ENCODE measurements at places on chromosomes 11 and 22.

GRCh38 chr11:112178428-112178827, 3.1 kb downstream of the BCO2 start:
- no peak for DNase-seq

DNA sequence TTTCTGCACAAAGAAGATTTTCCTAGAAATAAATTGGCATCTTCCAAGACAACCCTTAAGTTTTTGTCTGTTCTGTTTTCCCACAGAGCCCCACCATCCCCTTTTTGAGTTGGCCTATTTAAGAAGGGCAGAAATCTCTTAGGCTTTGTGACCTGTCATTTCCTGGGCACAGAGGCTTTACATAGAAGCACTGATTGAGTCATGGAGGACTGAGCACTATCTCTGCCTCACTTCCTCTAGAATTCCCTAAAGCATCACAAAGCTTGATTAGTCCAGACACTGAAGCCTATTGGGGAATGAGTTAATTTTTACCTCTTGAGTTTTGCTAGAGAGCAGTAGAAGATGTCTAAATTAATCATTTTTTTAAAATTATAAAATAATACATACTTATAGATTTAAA, 25.4 kb downstream of the TRIM44 start:
- no peak for DNase-seq

DNA sequence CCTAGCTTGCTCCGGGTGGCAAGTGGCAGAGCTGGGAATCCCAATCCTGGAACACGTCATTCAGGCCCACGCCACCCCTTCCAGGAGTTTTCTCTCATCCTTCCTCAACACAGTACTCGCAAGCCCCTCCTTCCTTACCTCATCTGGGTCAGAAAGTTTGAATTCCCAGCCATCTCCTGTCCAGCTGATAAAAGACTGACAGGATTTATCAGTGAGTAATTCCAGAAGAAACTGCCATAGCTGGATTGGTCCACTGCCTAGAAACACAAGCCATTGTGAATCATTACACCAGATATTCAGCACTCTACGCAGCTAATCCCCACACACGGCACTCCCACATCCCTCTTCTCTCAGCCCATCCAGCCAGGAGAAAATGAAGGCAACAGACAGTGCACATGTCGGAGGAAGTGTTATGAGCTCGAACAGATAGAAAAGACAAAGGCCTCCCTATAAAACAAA, 124.0 kb downstream of the ETS1 start:
- DNase-seq: no peak

- DNase-seq: no peak
Measured at GRCh38 chr22:48702573-48703264, 1125.0 kb downstream of the BRD1 start.

GRCh38 chr22:44639891-44640617, 62.0 kb upstream of the PRR5 start:
- DNase-seq: no peak

- no peak for DNase-seq
Measured at GRCh38 chr11:62552485-62553079, 6.0 kb upstream of the AHNAK start.

DNA sequence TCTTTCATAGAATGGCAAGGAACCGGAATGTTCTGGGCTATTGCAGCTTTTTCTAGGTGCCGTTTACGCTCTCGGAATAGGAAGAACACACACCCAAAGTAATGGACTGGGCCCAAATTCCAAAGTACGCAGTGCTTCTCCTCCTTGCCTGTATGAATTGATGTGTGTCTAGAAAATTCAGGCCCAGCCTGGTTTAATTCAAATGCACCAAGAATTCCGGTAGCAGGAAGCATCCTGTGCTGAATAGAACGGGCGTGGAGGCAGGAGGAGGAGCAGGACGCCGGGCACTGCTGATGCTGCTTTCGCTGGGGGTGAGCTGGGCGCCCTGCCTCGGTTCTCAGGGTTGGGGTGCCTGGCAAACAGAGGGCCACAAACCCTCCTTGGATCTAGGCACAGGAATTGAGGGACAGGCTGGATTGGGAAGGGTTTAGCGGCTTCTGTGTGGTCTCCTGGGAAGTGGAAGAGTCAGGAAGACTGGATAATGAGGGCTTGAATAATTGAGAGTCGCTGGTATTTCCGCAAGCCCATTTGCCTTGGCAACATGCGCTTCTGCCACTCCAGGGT, 2.0 kb downstream of the PARVB start:
- no peak for DNase-seq

GRCh38 chr11:104699981-104700380, 198.3 kb downstream of the CASP12 start:
- no peak for DNase-seq

- no peak for DNase-seq
Measured at GRCh38 chr11:13760115-13760514, 91.6 kb downstream of the FAR1 start.

GRCh38 chr11:64250415-64251015, 815 bp upstream of the PLCB3 start:
- no peak for DNase-seq

DNA sequence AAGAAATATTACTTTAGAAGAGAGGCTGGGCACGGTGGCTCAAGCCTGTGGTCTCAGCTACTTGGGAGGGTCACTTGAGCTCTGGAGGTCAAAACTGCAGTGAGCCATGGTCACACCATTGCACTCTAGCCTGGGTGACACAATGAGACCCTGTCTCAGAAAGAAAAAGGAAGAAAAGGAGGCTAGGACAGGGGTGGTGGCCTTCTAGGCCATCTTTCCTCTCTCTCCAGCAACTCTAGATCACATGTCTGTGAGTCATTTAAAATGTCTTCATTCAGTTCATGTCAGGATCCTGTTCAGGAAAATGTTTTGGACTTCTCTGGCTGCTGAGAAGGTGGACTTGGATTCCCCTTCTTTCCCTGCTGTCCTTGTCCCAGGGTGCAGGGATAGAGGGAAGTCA, 53.3 kb downstream of the PPFIA1 start:
- no peak for DNase-seq

DNA sequence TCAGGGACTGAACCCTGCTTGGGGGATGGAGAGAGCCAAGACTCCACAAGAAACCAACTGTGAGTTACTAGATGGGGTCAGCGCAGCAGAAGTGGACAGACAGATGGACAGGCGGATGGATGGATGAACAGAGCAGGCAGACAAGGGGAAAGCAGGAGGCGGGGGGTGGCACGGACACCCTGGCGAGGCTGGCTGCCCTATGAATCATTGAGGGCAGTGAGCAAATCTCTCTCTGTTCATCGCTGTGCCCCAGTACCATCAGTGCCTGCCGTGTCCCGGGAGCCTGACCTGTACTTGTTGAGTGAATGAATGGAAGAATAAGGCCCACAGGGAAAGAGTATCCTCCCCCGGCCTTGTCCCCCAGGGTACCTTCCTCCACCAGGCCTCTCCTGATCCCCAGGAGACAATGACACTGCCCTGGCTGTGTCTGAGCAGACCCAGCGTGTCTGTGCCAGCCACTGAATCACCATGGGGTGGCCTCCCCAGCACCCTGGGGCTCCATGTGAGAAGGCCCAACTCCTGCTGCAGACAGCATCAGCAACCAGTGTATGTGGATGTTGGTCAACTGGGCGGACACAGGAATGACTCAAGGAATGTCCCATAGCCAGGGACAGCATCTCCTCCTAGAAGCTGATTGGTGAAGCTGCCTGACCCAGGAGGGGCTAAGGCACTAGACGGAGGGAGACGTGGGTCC, 5.1 kb upstream of the KLHL35 start:
- no peak for DNase-seq
